ENCODE measurements at places on chromosomes 3 and 15. TPM values are rescaled to one million over a fixed set of nuclear protein-coding genes. Genes with fewer than 3 reads are reported as not detected.

Gene PLOD2
- 66.2 TPM for total RNA-seq

Gene SLC30A4
- 10.8 TPM for total RNA-seq

Gene RCCD1
- 17.7 TPM for total RNA-seq

Gene ARGFX
- total RNA-seq = not detected

Gene CPA3
- total RNA-seq = not detected

Data from smooth muscle cell of trachea (primary cell).